HEK293T (cell line): ENCODE measurements at places on chromosomes 1 and 21.

DNA sequence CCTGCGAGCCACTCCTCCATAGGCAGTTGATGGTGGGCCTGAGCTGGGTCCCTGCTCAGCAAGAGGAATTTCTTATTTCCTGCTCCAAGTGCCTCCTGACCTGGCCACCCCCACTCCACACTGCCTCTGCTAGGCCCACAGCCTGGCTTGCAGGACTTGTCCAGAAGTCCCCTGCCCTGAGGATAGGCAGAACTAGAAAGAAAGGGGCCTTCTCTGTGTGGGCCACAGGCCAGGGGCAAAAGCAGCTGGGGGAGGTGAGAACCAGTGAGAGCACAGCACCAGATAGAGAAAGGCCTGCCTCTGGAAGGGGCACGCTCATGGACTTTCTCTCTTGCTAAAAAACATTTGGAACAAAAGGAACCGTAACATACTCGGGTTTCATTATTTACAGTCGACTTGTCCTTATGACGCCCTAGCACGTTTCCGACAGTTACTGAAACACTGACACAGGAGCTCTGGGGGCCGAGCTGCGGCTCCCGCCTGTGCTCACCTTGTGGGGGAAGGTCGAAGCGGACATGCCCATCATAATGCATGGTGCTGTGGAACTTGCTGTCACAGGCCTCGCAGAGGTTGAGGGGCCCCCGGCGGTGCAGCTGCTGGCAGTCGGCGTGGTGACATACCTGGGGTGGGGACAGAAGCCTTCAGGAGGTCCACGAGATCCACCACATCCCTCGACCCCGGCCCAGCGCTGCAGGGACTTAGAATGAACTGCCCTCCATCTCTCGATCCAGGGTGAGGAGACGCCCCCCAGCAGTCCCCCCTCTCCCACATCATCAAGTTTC is 11.3 kb upstream of the TNFRSF25 start:
- no peak for DNase-seq

GRCh38 chr1:181141431-181141910 is 53.0 kb downstream of the IER5 start:
- no peak for DNase-seq

GRCh38 chr21:46156378-46156645 is 933 bp upstream of the FTCD start:
- DNase-seq = no peak

- no peak for DNase-seq
These were observed 24.8 kb downstream of the GNG4 start for GRCh38 chr1:235624721-235625333.

- DNase-seq = peak; percentile 25
These were observed 144.3 kb downstream of the DNM3 start for GRCh38 chr1:171985639-171986038.

GRCh38 chr1:17121881-17122280 is 2.6 kb upstream of the PADI2 start:
- DNase-seq = no peak

GRCh38 chr1:183477986-183478781 is 5.9 kb downstream of the SMG7 start:
- DNase-seq = no peak

GRCh38 chr1:113021430-113022085 is 51.4 kb upstream of the LRIG2 start:
- DNase-seq = no peak

DNA sequence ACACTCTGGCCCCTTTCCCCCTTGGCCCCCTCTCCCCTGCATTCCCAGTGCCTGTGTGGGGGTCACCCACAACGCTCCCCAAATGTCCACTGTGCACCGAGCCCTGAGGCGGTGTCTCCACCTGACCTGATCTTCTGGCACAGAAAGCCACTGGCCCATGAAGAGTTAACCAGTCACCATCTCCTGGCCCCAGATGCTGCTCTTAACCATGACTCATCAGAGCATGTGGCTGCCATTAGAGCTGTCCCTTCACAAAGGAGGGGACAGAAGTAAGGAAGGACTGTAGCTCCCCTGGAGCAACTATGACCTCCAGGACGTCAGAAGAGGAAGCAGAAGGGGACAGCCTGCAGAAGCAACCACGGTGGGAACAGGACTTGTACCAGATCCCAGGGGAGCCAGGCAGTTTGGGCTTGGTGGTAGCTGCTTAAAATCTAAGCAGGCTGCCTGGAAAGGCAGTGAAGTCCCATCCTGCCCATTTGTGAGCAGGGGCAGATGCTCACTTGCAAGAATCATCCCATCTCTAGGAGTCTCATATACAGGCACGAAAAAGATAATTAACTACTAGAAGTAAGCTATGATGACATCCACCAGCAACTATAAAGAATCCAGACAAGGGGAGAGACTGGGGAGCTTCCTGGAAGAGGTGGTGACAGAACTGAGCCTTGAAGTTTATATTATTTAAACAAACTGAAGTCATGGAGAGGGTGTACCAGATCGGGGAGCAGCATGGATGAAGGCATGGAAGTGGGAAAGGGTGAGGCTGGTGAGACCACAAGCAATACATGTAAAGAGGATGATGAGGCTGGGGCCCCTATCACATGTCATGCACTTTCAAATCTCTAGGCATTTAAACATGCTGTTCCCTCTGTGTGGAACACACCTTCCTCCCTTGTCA is 1.1 kb upstream of the TTC39A start:
- DNase-seq = peak; percentile 59

GRCh38 chr21:33997436-33997835 is 75.9 kb upstream of the MRPS6 start:
- DNase-seq = no peak

GRCh38 chr1:208691012-208691411 is 446.8 kb upstream of the PLXNA2 start:
- DNase-seq = no peak

GRCh38 chr21:24737296-24737850 is 869.9 kb downstream of the MRPL39 start:
- DNase-seq = no peak

DNA sequence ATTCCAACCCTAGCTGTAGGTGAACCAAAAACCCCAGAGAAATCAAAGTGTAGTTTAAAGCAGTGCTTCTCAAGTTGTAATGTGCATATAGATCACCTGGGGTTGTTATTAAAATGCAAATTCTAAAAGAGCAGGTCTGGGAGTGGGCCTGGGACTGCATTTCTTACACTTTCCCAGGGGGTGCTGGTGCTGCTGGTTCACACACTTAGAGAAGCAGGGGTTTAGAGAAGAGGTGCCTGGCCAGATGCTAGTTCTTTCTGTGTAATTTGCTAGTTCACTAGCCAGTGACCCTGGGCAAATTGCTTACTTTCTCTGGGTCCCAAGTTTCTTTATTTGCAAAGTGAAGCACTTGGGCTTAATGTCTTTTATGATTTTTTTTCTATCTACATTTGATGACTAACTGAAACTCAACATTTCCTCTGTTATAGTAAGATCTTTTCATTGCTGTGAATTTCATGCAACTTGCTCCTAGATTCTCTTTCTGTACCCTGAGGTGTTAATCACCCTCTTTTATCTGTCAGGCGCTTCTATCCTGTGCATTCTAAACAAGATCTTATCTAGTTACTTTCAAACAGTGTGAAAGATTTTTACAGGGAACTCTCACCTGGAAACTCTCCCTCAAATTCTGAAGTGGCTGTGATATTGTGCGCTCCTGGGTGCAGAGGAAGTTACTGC is 141.9 kb upstream of the UBE2U start:
- DNase-seq = no peak

DNA sequence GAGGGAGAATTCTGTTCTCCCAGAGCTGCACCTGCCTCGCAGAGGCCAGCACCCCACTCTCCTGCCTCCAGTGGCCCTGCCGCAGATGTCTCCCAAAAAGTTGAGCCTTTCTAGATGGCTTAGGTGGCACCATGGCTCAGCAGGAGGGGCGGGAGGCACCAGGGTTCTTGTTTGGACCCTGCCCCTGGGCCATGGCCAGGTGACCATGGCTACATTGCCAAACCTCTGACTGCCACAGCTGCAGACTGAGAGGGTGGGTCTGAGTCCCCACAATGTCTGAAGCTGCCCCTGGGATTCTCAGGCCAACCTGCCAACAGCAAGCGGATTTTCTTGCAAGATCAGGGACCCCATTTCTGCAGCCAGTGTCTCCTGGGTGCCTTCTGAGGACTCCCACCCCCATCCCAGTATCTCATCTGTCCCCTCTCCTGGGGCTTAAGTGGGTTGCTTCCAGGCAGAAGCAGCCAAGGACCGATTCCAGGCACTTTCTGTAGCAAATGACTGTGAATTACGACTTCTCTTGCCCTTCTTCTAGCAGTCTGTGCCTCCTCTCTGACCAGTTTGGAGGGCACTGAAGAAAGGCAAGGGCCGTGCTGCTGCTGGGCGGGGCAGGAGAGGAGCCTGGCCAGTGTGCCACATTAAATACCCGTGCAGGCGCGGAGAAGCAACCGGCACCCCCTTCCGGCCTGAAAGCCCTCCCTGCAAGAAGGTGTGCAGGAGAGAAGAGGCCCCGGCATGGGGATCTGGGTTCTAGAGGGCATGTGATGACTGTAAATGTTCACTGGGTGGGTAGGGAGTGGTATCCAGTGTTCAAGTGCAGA is 22.5 kb downstream of the SESN2 start:
- no peak for DNase-seq

GRCh38 chr1:94258873-94259331 is 21.5 kb upstream of the ARHGAP29 start:
- no peak for DNase-seq

GRCh38 chr1:205567716-205568115 is 63.2 kb downstream of the CDK18 start:
- no peak for DNase-seq

GRCh38 chr1:110056285-110056683 is 14.2 kb downstream of the ALX3 start:
- no peak for DNase-seq

- DNase-seq = no peak
These were observed 7.1 kb downstream of the C1orf21 start for GRCh38 chr1:184393962-184394361.

- peak; percentile 54 for DNase-seq
These were observed 643 bp downstream of the CFAP298 start for GRCh38 chr21:32611471-32611997.

- DNase-seq = no peak
These were observed 21.7 kb downstream of the APP start for GRCh38 chr21:26148840-26149354.

GRCh38 chr21:25952306-25952705 is 217.5 kb downstream of the GABPA start:
- no peak for DNase-seq

GRCh38 chr1:54651608-54652007 is 10.0 kb downstream of the MROH7 start:
- DNase-seq = peak; percentile 4

DNA sequence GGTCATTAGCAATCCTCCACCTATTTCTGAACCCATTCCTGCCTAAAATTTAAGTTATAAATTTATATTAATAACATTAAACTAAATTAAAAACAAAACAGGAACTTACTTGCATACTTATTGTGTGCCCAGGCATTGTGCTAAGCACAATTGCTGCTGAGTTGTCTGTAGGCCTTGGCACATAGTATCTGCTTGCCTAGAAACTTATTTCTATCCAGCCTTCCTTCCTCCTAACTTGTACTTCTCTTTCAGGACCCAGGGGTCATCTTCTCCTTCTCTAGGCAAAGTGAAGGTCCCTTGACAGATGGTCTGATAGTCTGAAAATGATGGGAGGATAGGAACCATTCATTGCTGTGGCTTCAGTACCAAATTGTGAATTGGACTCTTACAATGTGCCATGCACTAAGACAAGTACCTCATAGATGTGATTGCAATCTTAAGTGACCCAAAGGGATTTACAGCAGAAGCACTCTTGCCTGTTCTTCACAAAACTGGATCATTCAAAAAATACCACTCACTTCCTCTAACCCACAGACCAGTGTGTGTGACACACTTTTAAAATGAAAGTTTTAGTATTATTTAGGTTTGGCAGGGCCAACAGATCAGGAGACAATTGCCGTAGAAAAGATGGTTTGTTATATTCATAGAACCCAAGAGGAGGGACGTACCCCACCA is 10.3 kb upstream of the CD101 start:
- DNase-seq = no peak

GRCh38 chr1:216448011-216448510 is 24.8 kb upstream of the USH2A start:
- no peak for DNase-seq

DNA sequence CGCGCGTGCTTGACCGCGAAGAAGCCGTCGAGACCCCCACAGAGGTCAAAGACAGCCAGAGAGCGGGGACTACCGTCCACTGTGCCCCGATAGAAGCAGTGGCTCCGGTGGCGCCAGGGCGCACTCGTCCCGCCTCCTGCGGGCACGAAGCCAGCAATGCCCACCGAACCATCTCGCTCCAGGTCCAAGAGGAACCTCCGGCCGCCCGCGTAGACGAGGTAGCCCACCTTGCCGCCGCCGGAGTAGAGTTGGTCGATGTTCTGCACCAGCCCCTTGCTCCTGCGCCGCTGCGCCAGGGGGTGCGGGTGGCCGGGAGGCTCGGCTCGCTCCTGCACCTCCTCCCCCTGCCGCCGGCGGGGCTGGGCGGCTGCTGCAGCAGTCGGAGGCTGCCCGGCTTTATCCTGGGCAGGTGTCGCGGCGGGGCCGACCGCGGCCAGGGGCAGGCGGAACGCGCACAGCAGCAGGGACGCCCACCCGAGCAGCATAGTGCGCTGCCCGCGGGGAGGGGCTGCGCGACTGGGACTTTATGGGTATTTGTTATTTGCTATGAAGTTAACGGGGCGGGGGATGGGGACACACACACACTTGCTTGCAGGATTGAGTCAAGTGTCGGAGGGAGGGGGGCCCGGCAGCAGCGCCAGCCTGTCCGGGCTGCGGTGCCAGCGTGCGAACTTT is 844 bp downstream of the ADAMTS5 start:
- DNase-seq = peak; percentile 48

DNA sequence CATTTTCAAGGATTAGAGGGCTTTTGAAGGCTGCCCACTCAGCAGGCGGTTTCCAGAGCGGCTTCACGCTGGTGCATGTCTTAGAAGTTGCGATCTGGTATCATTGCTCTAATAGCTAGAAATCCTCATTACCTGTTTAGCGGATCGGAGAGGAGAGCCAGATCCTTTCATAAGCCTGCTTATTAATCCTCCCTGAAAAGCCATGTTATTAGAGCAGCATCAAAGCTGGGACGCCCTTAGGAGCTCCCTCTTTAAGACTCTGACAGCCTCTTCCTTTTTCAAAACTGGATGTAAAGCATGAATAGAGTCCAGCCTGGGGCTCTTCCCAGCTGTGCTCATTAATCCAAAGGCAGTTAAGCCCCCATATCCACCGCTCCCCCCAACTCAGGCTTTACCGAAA is 13.9 kb upstream of the CTSE start:
- DNase-seq = no peak

DNA sequence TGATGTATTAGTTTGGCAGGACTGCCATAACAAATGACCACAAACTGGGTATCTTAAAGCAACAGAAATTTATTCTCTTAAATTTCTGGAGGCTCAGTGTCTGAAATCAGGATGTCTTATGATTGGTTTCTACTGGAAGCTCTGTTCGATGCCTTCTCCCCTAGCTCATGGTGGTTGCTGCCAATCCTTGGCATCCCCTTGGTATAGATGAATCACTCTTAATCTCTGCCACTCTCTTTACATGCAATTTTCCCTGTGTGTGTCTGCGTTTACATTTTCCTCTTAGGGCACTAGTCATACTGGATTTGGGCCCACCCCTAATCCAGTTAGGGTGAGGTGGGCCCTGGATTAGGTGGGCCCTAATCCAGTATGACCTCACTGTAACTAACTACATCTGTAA is 54.7 kb upstream of the MPC2 start:
- DNase-seq = no peak

GRCh38 chr1:205571747-205572146 is 60.1 kb downstream of the ELK4 start:
- DNase-seq = no peak
